Activated CD8-positive, alpha-beta T cell treated with anti-CD3 and anti-CD28 coated beads for 36 hours (primary cell): ENCODE measurements at places on chromosomes 3 and 15. TPM values are rescaled to one million over a fixed set of nuclear protein-coding genes. Genes with fewer than 3 reads are reported as not detected.

- peak; percentile 40 for DNase-seq
- no peak overlapping the region for H3K27ac ChIP-seq
- peaks cover 3% of the 10 kb centered on the region for H3K4me1 ChIP-seq
- no peaks in the 10 kb centered on the region for H3K36me3 ChIP-seq
Measured at GRCh38 chr3:71926262-71926600, 141.3 kb upstream of the PROK2 start.

GRCh38 chr3:133733226-133733625, 13.0 kb upstream of the TF start:
- no peak overlapping the region for H3K4me3 ChIP-seq
- no peaks in the 10 kb centered on the region for H3K4me1 ChIP-seq
- no peak for DNase-seq
- H3K27me3 ChIP-seq: peaks cover 24% of the 10 kb centered on the region
- peaks cover 1% of the 10 kb centered on the region for H3K36me3 ChIP-seq

DNA sequence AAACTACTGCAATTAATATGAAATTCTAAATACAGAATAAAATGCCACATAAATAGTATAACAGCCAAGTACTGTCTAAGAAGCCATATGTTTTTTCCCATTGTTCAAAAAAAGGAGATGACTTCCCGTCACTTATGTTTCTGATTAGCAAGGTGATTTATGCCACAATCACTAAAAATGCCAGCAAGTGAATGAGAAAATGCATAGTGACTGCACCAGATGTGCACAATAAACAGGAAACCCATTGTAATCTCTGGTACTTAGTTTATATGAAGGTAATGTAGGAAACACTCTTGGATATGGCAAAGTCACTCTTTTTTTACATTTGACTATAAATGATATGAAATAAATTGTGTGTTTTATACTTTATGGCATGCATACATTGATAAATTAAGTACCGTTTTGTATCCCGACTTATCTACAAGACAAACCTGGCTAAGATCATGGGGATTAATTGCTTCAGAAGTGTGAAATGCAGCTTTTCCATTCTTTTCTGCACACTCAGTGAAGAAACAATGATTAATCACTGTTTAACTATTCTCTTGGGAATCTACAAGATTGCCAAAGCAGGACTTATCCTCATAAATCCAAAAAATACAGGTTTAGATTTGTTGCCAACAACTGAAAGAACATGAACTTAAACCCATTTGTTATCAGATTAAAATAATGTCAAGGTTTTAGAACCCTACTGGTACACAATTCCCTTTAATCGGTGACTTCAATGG, 164.5 kb downstream of the TBC1D5 start:
- no peak overlapping the region for H3K27ac ChIP-seq
- peaks cover 8% of the 10 kb centered on the region for H3K36me3 ChIP-seq
- no peak for DNase-seq
- no peak overlapping the region for H3K4me3 ChIP-seq
- H3K27me3 ChIP-seq: no peaks in the 10 kb centered on the region
- peaks cover 13% of the 10 kb centered on the region for H3K4me1 ChIP-seq

GRCh38 chr3:4517643-4518311, 24.6 kb downstream of the ITPR1 start:
- no peaks in the 10 kb centered on the region for H3K27me3 ChIP-seq
- peak overlapping the region; percentile 55 for H3K27ac ChIP-seq

- no peak overlapping the region for H3K4me3 ChIP-seq
- DNase-seq: peak; percentile 18
- no peaks in the 10 kb centered on the region for H3K36me3 ChIP-seq
- no peak overlapping the region for H3K27ac ChIP-seq
Measured at GRCh38 chr3:142863010-142863817, 25.7 kb downstream of the PCOLCE2 start.

- no peaks in the 10 kb centered on the region for H3K27me3 ChIP-seq
- H3K4me1 ChIP-seq: no peaks in the 10 kb centered on the region
- peaks cover 3% of the 10 kb centered on the region for H3K36me3 ChIP-seq
- no peak for DNase-seq
Measured at GRCh38 chr3:172073262-172073915, 34.0 kb downstream of the FNDC3B start.

The CRABP1 gene
- not detected for total RNA-seq

The WDR5B gene
- total RNA-seq: 3.2 TPM

The GPR15 gene
- total RNA-seq: 2.2 TPM

The CCR8 gene
- 0.56 TPM for total RNA-seq

The DHX30 gene
- 81.5 TPM for total RNA-seq

The DAZL gene
- not detected for total RNA-seq
